Esophagus muscularis mucosa (tissue), 4 donors: ENCODE measurements at places on chromosomes 1 and 21. TPM values are rescaled to one million over a fixed set of nuclear protein-coding genes. Genes with fewer than 3 reads are reported as not detected.

GRCh38 chr21:45736690-45737484 is 93.4 kb downstream of the PCBP3 start:
- peak; percentile 86 for DNase-seq
- no peak overlapping the region for H3K27ac ChIP-seq

- H3K27ac ChIP-seq = no peak overlapping the region
- H3K4me3 ChIP-seq = no peak overlapping the region
- H3K27me3 ChIP-seq = peaks cover 4% of the 10 kb centered on the region
- H3K36me3 ChIP-seq = no peaks in the 10 kb centered on the region
- DNase-seq = no peak
These were observed 41.1 kb upstream of the RUNX3 start for GRCh38 chr1:24970926-24971875.

GRCh38 chr1:218274511-218274910 is 10.6 kb upstream of the RRP15 start:
- DNase-seq = no peak
- no peaks in the 10 kb centered on the region for H3K36me3 ChIP-seq
- H3K4me1 ChIP-seq = no peaks in the 10 kb centered on the region
- H3K27me3 ChIP-seq = no peaks in the 10 kb centered on the region
- no peak overlapping the region for H3K4me3 ChIP-seq

DNA sequence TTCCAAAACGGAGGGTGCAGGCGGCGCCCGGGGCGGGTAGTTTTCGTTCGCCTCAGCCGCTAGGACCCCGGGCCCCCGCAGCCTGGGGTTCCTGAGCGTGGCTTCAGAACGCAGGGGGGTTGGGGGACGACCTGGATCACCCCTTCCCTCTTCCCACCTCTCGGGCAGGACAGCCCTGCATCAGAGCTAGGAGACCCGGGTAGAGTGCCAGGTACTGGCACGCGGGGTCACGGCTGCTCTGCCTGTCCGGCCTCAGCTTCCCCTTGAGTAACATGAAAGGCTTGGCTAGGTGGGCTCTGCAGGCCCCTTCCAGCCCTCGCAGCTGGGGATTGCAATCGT is 484 bp downstream of the DFFB start:
- H3K27ac ChIP-seq = peak overlapping the region; percentile 81
- peak overlapping the region; percentile 81 for H3K4me3 ChIP-seq
- H3K27me3 ChIP-seq = no peaks in the 10 kb centered on the region
- no peak for DNase-seq
- H3K4me1 ChIP-seq = peaks cover 26% of the 10 kb centered on the region

GRCh38 chr1:109799445-109799844 is 35.7 kb upstream of the EPS8L3 start:
- no peaks in the 10 kb centered on the region for H3K36me3 ChIP-seq
- DNase-seq = no peak
- H3K27me3 ChIP-seq = no peaks in the 10 kb centered on the region
- peaks cover 34% of the 10 kb centered on the region for H3K4me1 ChIP-seq
- no peak overlapping the region for H3K4me3 ChIP-seq

DNA sequence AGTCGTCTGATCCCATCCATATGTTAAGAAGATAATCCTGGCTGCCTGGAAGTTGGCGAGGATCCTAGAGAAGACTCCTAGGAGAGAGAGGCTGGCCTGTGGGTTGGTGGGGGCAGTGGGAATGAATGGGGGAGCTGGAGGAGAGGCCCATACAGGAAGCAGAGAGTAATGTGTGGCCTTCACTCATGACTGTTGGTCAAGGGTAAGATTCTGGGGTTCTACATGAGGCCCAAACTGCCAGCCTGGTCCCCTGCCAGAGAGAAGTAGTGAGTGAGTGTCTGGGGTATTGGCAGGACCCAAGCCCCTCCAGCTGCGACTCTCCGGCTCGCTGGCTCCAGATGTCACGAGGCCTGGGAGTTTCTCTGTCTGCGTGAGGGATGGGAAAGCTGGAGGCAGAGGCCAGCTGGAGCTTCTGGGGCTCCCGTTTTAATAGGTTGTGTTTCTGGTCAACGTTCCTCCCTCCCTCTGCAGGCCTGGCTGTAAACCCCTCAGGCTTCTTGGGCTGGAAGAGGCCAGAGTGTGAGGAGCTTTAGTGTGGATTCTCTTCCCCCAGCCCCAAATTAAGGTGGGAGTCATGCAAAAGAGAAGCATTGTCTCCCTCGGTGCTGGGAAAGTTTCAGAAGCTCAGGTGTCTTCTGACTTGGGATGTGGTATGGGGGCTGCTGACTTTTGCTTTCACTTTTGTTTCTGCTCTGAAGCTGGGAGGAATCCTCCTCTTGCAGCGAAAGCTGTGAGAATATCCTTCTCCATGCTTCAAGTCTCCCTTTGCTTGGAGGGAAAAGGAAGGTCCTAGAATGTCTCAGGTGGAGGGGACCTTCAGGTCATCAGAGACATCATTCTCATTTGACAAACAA is 2.6 kb downstream of the TMEM51 start:
- peaks cover 23% of the 10 kb centered on the region for H3K4me1 ChIP-seq
- H3K36me3 ChIP-seq = no peaks in the 10 kb centered on the region
- no peaks in the 10 kb centered on the region for H3K27me3 ChIP-seq
- H3K4me3 ChIP-seq = no peak overlapping the region
- no peak for DNase-seq

GRCh38 chr21:16377857-16378256 is 648.1 kb downstream of the USP25 start:
- no peaks in the 10 kb centered on the region for H3K36me3 ChIP-seq
- H3K27ac ChIP-seq = no peak overlapping the region
- no peak overlapping the region for H3K4me3 ChIP-seq
- peaks cover 35% of the 10 kb centered on the region for H3K4me1 ChIP-seq
- H3K27me3 ChIP-seq = no peaks in the 10 kb centered on the region

GRCh38 chr21:29638138-29638537 is 301.7 kb downstream of the GRIK1 start:
- no peak for DNase-seq
- no peak overlapping the region for H3K27ac ChIP-seq
- H3K27me3 ChIP-seq = no peaks in the 10 kb centered on the region
- no peaks in the 10 kb centered on the region for H3K4me1 ChIP-seq
- H3K4me3 ChIP-seq = no peak overlapping the region

- H3K36me3 ChIP-seq = no peaks in the 10 kb centered on the region
- DNase-seq = no peak
- no peak overlapping the region for H3K4me3 ChIP-seq
- peak overlapping the region; percentile 37 for H3K27ac ChIP-seq
- peaks cover 24% of the 10 kb centered on the region for H3K4me1 ChIP-seq
These were observed 5.8 kb downstream of the IFI16 start for GRCh38 chr1:159015440-159015909.

DNA sequence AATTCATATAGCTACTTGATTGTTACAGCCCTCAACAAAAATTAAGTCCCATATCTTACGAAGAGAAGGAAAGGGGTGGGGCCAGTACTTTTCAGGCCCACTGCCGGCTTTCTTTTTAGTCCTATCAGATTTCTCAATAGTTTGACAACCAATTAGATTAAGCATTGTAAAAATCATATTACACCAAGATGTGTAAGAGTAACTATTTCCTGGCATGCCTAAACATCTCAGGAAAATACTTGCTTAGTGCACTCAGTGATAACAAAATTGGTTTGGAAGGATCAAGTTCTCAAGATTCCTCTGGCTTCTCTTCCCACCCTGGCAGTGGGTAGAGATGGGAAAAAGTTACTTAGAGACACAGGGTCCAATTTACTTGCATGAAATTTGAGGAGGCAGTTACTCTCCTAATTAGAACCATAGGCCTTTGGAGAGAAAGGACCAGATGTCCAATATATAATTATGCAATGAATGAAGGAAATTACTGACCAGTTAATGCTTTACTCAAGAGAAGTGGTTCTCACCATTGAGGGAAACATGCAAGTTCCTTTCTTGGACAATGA is 30.1 kb downstream of the STPG1 start:
- H3K4me1 ChIP-seq = no peaks in the 10 kb centered on the region
- no peaks in the 10 kb centered on the region for H3K27me3 ChIP-seq
- H3K27ac ChIP-seq = no peak overlapping the region
- DNase-seq = peak; percentile 12

- H3K27ac ChIP-seq = no peak overlapping the region
- no peaks in the 10 kb centered on the region for H3K27me3 ChIP-seq
- no peaks in the 10 kb centered on the region for H3K36me3 ChIP-seq
- H3K4me3 ChIP-seq = no peak overlapping the region
- DNase-seq = no peak
These were observed 36.7 kb upstream of the MAGI3 start for GRCh38 chr1:113353580-113353979.

DNA sequence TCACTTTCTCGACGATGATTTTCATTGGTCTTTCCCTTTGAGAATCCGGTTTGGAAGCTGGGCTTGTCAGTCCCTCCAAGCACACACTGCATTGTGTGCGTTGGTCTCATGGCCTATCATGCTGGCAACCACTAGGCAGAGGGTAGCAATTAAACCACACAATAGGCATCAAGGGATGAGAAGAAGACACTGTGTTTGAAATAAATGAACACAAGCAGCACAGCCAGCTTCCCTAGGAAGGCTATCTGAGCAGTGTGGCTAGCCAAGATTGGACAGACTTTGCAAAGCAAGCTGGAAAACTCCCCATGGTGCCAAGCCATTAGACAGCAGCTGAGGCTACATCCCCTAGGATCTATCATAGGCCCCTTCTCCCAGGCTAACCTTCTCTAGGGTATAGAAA is 288.7 kb downstream of the NUF2 start:
- H3K27me3 ChIP-seq = no peaks in the 10 kb centered on the region
- no peak overlapping the region for H3K27ac ChIP-seq
- H3K4me1 ChIP-seq = no peaks in the 10 kb centered on the region
- H3K4me3 ChIP-seq = no peak overlapping the region
- no peaks in the 10 kb centered on the region for H3K36me3 ChIP-seq
- DNase-seq = no peak

DNA sequence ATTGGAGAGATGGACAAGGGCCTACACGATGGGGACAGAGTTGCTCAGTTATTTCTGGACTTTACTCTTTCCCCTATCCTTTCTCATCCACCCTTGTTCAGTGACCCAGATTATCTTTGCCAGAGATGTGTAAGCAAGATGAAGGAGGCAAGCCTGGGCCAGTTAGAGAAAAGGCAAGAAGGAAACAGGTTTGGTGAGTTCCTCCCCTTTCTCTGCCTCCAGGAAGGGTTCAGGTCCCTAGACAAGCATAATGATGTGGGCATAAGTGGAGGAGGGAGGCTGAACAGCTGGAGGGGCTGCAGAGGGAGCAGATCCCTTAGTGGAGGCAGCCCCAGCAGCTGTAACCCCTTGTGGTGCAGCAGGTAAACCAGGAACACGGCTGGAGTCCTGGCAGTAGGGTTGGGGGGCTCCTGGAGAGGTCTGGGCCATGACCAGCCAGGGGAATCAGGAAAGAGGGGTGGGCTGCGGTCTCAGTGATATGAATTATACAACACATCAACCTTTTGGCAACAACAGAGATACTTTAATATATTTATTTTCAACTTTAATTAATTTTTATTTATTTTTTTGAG is 9.2 kb upstream of the CDC42 start:
- H3K27ac ChIP-seq = no peak overlapping the region
- no peak overlapping the region for H3K4me3 ChIP-seq
- no peaks in the 10 kb centered on the region for H3K27me3 ChIP-seq
- DNase-seq = no peak
- no peaks in the 10 kb centered on the region for H3K36me3 ChIP-seq

DNA sequence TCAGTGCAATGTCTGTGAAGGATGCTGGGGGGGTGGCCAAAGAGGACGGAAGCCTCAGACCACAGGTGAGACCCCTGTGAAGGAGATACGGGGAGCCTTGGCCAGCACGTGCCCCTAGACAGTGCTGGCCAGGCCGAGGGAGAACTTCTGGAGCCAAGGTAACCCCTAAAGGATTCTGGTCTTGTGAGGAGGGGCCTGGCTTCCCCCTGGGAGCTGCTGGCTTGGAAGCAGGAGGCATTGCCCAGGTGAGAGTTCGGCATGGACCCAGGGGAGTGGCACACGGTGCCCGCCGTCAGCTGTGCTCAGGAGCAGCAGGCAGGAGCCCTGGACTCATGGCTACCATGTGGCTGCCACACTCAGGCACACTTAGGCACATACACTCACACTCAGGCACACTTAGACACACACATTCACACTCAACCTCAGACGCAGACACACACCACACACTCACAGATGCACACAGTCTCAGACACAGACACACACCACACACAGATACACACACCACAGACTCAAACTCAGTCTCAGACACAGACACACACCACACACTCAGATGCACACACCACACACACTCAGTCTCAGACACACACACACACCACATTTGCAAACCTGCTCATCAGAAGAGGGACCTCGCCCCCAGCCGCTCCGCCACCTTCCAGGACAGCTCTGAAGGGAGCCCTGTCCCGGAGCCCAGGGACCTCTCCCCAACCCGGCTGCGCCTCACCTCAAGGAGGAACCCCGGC is 1.1 kb upstream of the COL6A2 start:
- H3K27ac ChIP-seq = peak overlapping the region; percentile 99
- peak; percentile 92 for DNase-seq
- peak overlapping the region; percentile 97 for H3K4me3 ChIP-seq

- no peaks in the 10 kb centered on the region for H3K36me3 ChIP-seq
- H3K27ac ChIP-seq = no peak overlapping the region
- no peak for DNase-seq
- H3K27me3 ChIP-seq = peaks cover 32% of the 10 kb centered on the region
- H3K4me3 ChIP-seq = no peak overlapping the region
These were observed 27.9 kb upstream of the BMP8B start for GRCh38 chr1:39816415-39817090.

- H3K27me3 ChIP-seq = no peaks in the 10 kb centered on the region
- no peak overlapping the region for H3K4me3 ChIP-seq
- H3K36me3 ChIP-seq = no peaks in the 10 kb centered on the region
- DNase-seq = no peak
- H3K4me1 ChIP-seq = no peaks in the 10 kb centered on the region
- H3K27ac ChIP-seq = no peak overlapping the region
These were observed 126.2 kb upstream of the LRRC7 start for GRCh38 chr1:69441496-69441895.

DNA sequence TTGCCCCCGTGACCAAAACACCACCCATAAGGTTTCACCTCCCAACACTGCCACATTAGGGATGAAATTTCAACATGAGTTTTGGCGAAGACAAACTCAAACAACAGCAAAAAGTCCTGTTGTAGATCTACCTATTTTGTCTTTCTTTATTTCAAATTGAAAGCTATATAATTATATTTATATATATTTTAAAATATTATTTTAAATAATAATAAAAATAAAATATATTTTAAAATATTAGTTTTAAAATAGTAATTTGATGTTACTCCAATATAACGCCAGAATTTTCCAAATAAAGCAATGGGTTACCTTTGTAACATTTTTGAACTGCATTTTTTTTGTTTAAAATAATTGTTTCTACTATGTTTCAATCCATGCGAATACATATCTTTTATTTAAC is 263.5 kb upstream of the USP25 start:
- H3K27ac ChIP-seq = no peak overlapping the region
- no peaks in the 10 kb centered on the region for H3K36me3 ChIP-seq
- no peaks in the 10 kb centered on the region for H3K27me3 ChIP-seq
- no peak for DNase-seq
- no peak overlapping the region for H3K4me3 ChIP-seq

GRCh38 chr1:23483321-23484252 is at the start of gene ASAP3:
Gene ASAP3 (minus strand): TSS chr1:23484179. CDS start chr1:23484133, 46 bp downstream.
- DNase-seq = no peak
- peak within 1 kb of the TSS; percentile 89 for H3K4me3 ChIP-seq
- peaks cover 59% of the 10 kb centered on the region for H3K4me1 ChIP-seq
- peak within 1 kb of the TSS; percentile 95 for H3K27ac ChIP-seq
- H3K36me3 ChIP-seq = no peaks in the 10 kb centered on the region

The KRTAP24-1 gene
- total RNA-seq = not detected

The SCAMP3 gene
- 33.6 TPM for total RNA-seq

The TRAF3IP3 gene
- 4.2 TPM for total RNA-seq

The IL12RB2 gene
- total RNA-seq = 0.65 TPM

The PLEKHN1 gene
- 0.19 TPM for total RNA-seq

The PRR9 gene
- 1.2 TPM for total RNA-seq

The CR1 gene
- total RNA-seq = 1.7 TPM

The ORC1 gene
- 1.2 TPM for total RNA-seq

The CD55 gene
- 27.8 TPM for total RNA-seq

The FAM78B gene
- 0.50 TPM for total RNA-seq

The LCE1C gene
- not detected for total RNA-seq

The GNG4 gene
- total RNA-seq = 0.42 TPM
